Ecto neural progenitor cell (in vitro differentiated cells): ENCODE measurements at places on chromosomes 6 and 20.

GRCh38 chr20:53352727-53353440 lies 240.8 kb downstream of the ZNF217 start:
- DNase-seq = no peak

- no peak for DNase-seq
Observed at GRCh38 chr6:28517964-28518363, 2.4 kb upstream of the GPX6 start.

- no peak for DNase-seq
Observed at GRCh38 chr6:139508576-139508975, 134.1 kb upstream of the CITED2 start.

GRCh38 chr20:12849225-12849910 lies 159.4 kb upstream of the SPTLC3 start:
- DNase-seq = no peak

GRCh38 chr6:33206864-33207551 lies 1.3 kb upstream of the RING1 start:
- peak; percentile 94 for DNase-seq

DNA sequence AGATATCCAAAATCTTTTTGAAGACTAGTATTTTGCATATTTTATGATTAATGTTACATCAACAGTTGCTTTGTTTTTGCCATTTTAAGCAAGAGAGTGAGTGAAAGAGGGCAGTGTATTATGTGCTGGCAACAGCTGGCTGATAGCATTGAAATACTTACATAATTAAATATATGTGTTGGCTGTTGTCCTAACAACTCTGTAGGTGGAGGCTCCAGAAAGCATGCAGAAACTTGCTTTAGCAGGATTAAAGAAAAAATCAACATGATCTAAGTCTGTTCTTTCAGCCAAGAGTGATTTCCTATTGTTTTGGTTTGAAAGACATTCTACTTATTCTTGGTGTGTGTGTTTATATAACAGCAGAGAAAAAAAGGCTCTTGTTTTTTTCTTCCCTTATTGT lies 127.5 kb downstream of the CDKAL1 start:
- no peak for DNase-seq

DNA sequence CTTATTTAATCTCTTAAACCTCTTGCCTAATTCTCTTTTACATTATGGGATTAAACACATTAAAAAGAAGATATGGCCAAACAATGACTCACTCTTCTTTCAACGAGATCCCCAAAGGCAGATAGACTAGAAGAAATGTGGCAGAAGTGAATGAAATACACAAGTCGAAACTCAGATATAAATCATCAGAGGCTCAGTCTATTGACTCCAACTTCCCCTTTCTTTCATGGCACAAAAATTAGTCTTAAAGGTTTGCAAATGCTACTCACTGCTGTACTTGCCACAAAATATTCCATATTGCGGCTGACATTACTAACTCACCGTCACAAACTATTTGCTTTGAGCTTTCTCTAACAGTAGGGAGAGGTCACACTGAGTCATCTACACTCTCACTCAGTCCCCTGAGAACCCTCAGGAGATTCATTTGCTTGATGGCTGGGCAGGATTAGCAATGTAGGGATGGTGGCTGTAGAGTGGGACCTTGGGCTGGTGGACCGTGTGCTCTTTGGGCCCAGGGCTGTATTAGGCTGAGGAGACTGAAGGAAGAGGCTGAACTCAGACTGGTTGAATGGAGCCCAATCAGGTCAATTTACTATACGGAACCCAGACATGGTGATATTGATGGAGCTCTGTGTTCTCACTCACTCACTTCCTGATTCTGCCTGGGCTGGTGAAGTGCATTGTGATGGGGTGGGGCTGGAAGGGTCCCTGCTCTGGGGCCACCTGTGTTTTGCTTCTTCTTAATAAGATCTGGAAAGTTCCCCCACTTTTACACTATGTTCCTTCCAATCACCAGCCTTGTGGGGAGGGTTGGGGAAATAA lies 42.8 kb upstream of the UBR2 start:
- DNase-seq = no peak
